Glomerular endothelial cell (primary cell): ENCODE measurements at places on chromosomes 16 and 17. TPM values are rescaled to one million over a fixed set of nuclear protein-coding genes. Genes with fewer than 3 reads are reported as not detected.

DNA sequence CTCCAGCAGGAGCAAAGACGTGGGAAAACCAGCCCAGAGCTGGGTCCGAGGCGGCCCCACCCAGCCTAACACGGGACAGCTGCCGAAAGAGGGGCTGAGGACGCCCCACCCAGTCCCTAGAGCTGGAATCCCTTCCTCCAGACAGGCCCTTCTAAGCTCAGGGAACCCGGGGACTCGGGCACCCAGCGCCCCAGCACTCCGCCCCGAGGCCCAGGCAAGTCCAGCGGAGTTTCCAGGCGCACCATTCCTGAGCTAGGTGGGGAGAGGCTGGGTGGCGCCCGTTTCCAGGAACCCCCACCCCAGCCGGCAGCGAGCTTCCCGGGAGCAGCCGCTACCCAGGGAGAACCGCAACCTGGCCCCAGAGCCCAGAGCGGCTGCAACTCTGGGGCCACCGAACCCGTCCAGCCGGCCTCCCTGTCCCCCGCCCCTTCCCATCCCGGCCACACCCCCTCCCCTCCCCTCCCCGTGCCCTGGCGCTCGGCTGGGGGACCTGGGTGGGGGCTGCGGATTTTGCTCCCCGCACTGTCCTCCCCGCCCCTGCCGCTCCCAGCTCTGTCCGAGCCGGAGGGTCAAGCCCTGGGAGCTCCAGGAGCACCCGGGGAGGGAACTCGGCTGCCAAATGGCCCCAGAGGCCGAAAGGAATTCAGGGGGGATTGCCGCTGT is 536 bp downstream of the TMC6 start:
- DNase-seq: no peak

DNA sequence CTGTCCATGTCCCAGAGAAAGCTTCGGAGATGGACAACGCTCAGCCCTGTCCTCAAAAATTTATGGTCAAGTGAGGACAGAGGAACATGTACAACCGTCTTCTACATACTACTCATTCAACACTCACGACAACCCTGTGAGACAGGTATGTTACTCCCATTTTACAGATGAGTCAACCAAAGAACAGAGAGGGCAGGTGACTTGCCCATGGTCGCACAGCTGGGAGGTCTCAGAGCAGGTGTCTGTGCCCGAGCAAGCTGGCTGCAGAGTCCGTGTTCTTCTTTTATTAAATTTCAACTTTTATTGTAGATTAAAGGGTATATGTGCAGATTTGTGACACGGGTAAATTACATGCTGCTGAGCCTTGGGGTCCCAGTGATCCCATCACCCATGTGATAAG is 5.8 kb upstream of the WFDC1 start:
- DNase-seq: no peak

GRCh38 chr17:61474235-61474927 is 22.2 kb downstream of the TBX4 start:
- DNase-seq: no peak

GRCh38 chr17:2724784-2725164 is 13.2 kb upstream of the CLUH start:
- DNase-seq: no peak

- DNase-seq: no peak
Measured at GRCh38 chr17:42472709-42473521, 14.2 kb downstream of the ATP6V0A1 start.

GRCh38 chr17:67566656-67567055 is 151.1 kb upstream of the NOL11 start:
- no peak for DNase-seq

DNA sequence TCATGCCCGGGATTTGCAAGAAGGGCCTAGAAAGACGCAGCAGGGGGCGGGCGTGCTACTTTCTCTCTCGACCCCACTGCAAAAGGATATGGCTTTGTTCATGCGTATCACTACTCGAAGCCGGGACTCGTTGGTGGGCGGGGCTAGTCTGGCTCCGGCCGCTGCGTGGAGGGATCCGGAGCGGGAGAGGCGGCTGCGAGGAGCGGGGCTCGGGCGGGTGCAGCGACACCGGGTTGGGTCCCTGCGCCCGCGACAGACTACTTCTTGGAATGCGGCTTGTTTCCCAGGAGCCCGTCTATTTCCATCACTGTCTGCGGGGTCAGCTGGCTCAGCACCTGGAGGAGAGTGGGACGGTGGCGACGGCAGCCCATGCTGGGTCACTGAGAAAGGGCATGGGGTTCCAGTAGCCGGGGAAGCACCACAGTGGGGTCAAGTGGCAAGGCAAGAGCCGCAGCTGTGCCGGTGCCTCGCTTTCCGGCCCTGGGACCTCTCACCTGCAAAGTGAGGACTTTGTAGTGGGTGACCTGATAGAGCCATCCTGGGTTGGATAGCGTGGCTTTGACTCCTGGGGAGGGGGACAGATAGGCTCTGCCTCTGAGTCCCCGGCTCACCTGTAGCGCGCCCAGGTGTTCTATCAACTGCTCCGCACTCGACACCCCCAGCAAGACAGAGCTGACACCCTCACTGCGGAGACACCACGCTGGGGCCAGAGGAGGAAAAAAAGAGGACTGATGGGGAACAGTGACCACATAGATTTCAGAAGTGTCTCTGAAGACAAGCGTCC is 6.6 kb downstream of the KCNAB3 start:
- no peak for DNase-seq

PRR35 gene
- total RNA-seq: not detected in 2 replicates

DNA sequence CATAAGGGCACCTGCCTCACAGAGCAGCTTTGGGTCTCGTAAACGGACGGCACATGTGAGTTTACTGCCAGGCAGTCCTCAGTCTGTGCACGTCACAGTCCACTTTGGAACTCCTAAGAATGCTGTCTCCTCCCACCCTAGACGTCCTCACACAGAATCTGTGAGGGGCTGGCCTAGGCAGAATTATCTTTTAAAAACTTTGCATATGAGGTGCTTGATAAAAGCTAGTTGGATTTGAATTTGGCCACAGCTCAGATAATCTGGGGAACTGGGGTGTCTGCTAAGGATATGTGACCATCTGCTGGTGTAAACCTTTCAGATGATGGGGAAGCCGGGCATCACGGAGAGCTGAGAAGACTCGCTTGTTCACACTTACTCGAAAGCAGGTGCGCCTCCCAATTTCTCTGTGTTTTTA is 64.4 kb downstream of the METRNL start:
- DNase-seq: no peak

GRCh38 chr16:14608604-14609003 is 21.5 kb downstream of the PARN start:
- no peak for DNase-seq

DNA sequence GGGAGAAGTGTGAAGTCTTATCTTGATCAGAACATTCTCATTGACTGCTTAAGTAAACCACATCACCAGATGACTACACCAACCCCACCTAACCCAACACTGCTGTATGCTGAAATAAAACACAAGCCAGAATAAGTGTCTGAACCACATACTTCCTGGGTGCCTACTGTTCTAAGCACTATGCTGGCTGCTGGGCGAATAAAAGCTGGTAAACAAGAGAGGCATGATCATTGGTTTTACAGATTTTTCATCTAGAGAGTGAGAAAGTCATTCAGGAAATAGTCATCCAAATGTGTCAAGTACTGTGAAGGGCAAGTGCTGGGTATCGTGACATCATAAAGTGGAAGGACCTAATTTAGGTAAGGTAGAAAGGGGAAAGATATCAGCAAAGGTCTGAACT is 199.0 kb upstream of the SOX9 start:
- DNase-seq: no peak

- DNase-seq: no peak
Measured at GRCh38 chr17:79391376-79392233, 219.2 kb downstream of the RBFOX3 start.

CES3 gene
- total RNA-seq: 0.06 TPM in 1 of 2 replicates, not detected in the other

- DNase-seq: no peak
Measured at GRCh38 chr17:48294806-48295361, 135.1 kb downstream of the SKAP1 start.

GRCh38 chr16:49203361-49203760 is 78.3 kb downstream of the CBLN1 start:
- no peak for DNase-seq

DNA sequence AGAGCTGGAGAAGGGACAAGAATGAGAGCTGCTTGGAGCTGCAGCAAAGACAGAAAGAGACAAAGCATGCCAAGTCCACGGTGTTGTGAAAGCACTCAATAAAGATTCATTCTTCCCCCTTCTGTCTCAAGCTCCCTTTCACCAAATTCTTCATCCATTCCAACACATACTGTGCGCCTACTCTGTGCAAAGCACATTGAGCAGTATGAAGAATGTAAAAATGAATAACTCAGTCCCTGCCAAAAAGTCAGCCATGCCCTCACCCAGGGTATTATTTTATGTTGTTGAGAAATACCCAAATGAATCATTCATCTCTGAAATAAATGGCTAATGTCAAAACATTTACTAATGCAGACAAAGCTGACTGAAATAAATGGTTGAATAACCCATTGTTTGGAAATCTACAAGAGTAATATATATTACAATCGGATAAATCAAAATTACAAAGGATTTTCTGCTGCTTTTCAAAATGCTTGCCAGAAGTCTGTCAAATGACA is 282.9 kb upstream of the IRX5 start:
- no peak for DNase-seq

DNA sequence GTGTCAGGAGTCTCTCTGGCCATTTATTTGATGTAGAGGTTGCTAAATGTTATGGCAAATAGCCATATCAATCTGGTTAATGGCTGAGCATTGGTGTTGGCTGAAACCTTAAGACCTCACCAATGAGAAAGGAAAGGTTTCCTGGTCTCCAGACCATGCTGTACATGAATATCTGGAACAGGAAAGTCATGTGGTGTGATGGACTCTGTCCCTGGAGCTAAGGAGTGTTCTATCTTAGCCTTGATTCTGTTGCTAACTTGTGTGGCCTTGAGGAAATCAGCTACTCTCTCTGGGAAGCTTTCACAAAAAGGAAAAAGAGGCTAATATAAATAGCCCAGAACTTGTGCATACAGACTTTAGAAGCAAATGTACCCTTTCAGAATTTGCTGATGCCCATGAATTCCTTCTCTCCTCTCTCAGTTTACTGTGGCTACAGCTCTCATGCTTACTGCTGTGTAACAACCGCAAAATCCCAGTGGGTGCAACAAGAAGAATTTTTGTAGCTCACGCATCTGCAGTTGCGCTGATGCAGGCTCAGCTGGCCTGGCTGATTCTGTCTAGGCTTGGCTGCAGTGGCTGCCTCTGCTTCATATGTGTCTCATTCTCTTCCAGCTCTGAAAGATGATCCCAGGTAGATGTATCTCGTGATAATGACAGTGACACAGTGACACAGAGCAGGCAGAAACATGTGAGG is 287.5 kb downstream of the NPIPA8 start:
- no peak for DNase-seq

KCNJ12 gene
- total RNA-seq: 0.58 and 1.6 TPM in 2 replicates

ST6GALNAC2 gene
- total RNA-seq: 1.8 and 3.3 TPM in 2 replicates

DNA sequence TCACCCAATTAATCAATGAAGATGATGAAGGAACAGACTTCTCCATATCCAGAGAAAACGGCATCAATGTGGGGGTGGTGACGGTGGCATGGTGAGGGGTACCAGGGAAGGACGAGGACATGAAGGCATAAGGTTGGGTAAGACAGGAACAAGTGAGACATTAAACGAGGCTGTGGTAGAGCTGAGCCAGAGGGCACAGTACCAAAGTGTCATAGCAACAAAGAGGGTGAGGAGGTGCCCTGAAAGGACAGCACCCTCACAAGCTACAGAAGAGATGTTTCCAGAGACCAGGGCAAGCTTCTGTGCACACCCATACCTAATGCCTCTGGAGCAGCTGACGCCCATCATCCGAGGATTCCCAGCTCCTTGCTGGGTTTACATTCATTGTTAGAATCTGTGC is 57.5 kb upstream of the TRAP1 start:
- DNase-seq: no peak

DNA sequence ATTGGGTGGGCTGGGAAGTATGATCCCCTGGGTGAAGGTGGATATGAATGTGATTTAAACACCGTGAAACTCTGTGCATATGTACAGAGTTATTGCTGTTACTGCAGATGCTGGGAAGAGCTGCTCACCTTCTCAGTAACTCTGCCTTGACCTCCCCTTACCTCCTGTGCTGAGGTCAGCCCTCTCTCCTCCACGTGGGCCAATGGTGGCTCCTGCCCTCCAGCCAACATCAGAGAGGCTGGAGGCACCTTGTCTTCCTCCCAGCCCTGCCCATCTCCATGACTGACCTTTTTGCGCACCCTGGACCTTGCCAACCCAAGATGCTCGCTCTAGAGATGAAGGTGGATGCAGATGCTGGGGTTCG is 387 bp upstream of the ASB16 start:
- no peak for DNase-seq

LPO gene
- not detected in 2 replicates for total RNA-seq

SPNS3 gene
- total RNA-seq: 0.23 and 0.24 TPM in 2 replicates

DNA sequence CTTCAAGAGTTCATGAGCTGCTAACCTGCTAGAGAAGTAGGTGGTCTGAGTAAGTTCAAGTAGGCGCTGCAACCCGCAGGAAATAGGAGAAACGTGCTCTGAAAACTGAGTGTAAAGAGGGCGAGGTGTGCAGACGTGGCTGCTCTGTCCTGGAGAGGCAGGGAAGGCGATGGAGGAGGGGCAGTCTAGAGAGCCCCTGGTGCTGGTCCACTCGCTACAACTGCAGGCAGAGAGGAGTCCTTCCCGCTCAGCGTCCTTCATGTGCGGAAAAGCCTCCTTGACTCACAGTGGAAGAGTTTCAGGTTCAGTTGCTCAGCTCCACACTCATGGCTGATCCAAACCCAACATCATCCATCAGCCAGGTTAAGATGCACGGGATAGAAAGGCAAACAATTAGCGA is 12.1 kb downstream of the ABCA3 start:
- no peak for DNase-seq

DNA sequence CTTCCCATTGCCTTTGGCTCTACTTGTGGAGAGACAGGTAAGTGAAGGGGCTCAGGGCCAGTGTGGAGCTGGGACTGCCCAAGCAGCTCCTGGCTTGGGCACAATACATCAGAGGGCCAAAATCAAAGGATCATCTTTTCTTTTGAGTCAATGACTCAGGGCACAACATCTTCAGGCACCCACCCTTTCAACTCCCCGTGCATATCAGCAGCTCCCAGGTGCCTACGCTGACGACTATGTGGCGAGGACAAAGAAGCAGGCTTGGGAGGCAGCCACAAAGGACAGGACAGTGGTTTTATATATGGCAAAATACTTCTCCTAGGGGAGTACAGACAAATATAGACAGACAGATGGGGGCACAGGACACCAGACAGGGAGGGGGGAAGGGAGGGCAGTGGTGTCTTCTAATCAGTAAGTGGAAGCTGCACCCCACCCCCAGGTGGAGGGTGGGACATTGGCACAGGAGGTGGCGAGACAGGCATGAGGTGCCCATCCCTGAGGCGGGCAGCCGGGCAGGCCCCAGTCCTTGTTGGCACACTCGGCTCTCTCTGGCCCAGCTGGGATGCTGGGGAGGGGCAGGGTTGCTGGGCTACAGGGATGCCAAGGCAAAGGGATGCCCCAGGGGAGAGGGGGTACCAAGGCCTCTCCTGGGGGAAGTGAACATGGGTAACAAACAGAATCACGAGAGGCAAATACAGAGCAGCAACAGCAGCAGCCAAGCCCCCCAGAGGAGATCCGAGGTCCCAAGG is 7.7 kb upstream of the ARL5C start:
- no peak for DNase-seq
